ENCODE measurements at places on chromosomes 7 and 10.

DNA sequence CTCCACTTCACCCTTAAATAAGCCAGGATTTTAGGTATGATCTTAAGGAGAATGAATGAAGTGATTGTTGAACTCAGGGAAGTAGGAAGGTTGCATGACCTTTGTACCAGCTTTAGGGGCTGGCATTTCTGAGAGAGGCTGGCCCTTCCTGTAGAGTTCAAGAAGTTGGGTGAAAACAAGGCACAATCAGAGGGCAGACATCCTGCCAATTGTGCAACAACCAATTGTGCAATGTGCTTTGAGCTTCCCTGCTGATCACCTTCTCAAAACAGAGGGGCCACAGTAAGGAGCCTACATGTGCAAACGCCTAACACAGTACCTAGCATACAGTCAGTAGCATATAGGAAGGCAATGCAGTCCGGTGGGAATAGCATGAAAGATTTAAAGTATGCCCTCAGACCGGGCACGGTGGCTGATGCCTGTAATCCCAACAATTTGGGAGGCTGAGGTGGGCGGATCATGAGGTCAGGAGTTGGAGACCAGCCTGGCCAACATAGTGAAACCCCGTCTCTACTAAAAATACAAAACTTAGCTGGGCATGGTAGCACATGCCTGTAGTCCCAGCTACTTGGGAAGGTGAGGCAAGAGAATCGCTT, 5.4 kb downstream of the CPVL start:
- no peak for DNase-seq

DNA sequence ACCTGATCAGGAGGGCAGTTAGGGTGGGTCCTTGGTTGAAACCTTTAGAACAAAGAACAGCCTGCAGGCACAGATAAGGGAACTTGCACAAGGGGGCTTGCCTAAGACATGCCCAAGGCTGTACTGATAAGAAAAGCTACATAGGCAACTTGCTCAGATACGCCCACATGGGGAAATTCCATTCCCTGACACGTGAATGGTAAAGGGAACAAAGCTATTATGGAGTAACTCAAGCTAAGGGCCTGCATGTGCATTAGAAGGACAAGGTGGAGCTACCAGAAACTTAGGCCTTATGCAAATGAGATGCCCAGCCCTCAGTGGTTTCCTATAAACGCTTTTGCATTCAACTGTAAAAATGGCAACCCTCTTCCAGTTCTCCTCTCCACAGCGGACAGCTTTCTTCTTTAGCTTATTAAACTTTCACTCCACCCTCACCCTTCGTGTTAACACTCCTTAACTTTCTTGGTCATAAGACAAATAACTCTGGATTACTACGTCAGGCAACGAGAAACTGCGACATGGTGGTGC, 1192.1 kb upstream of the CELF2 start:
- no peak for DNase-seq

- no peak for DNase-seq
These were observed 171.1 kb downstream of the EGFR start for GRCh38 chr7:55189878-55190436.

GRCh38 chr10:10271639-10272192, 746.0 kb upstream of the CELF2 start:
- DNase-seq = no peak

DNA sequence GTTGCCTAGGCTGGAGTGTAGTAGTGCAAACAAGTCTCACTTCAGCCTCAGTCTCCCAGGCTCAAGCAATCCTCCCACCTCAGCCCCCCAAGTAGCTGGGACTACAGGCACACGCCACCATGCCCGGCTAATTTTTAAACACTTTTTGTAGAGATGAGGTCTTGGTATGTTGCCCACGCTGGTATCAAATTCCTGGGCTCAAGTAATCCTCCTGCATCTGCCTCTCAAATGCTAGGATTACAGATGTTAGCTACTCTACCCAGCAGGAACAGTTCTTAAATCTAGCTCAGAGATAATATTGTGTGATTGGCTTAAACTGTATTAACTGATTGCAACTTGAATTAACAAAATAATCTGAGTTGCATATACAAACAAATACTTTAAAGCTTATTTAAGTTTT, 82.9 kb downstream of the CDK14 start:
- no peak for DNase-seq

DNA sequence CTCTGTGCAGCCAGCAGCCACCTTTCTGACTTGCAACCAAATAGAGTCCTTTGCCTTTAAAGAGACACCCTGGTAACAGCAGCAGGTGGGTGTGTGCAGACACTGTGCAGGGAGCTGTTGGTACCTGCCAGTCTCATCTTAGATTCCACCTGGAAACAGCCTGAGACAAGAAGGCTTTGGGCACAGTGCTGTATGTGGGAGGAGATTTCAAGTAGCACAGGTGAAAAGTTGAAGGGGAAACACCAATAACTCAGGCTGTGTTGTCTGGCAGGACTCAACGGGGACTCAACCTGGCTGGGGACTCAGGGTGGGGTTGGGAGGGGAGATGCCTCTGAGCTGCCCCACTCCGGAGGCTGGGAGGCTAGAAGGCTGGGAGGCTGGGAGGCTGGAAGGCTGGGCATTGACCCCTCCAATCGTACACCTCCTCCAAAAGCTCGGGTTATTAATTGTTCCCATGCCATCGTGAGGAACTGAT, 6.7 kb downstream of the CPXM2 start:
- DNase-seq = no peak

DNA sequence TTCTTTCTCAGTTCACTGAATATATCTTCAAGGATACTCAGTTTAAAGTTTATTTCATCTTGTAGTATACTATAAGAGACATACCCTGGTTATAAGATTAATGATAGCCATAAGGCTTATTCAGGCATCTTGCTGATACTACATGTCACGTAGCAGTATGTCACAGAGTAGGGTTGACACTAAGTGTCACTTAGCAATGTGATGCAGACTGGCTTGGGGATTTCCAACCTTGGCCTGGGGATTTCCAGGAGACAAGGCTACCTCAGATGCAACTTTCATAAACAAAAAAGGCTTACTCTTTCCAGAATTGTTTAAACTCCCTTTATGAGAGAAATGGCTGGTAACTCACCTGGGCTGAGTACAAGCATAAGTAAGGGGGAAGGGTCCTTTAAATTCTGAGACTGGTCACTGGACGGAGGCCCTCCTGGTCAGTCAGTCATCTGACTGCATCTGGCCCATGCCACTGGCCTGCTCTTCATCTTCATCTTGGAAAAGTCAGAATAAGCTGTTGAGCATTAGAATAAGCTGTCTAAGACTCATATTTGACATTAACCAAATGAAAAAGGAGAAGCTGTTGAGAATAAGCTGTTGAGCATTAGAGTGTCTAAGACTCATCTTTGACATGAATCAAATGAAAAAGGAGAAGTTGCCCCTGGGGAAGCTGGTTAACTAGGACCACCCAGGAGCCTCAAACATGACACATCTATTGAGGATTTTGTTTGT, 9.5 kb downstream of the SLC13A1 start:
- DNase-seq = no peak

- no peak for DNase-seq
These were observed 45.8 kb upstream of the AQP1 start for GRCh38 chr7:30865821-30866220.

DNA sequence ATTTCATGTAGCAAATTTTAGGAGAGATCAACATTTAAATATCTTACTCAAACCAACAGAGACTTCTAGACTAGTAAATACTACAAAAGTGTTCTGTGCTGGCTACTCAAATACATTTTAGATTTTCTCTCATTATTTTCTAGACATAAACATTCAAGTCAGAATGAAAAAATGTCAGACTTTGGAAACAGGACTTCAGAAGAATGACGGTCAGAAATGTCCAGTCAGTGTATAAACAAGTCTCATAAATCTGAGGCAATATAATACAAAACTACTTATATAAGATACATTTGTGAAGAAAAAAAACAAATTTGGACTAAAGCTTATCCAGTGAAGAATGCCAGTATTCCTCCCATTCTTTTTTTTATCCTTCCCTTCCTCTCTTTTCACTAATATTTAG, 25.9 kb downstream of the RNLS start:
- no peak for DNase-seq

- DNase-seq = no peak
These were observed 183.6 kb downstream of the PFKFB3 start for GRCh38 chr10:6386346-6386745.

Data from NK-92 treated with Interleukin-12 subunit alpha and Interleukin-12 subunit beta, amount 100 ng/mL, for 24 hours (cell line).